IgD-negative memory B cell (primary cell): ENCODE measurements at places on chromosomes 13 and 19. TPM values are rescaled to one million over a fixed set of nuclear protein-coding genes. Genes with fewer than 3 reads are reported as not detected.

Gene NDUFA13
- polyA plus RNA-seq = 324 TPM

Gene ZNF709
- 2.6 TPM for polyA plus RNA-seq

Gene ZNF682
- 3.7 TPM for polyA plus RNA-seq

Gene STAP2
- polyA plus RNA-seq = not detected

Gene ZNF728
- not detected for polyA plus RNA-seq

Gene RNF225
- polyA plus RNA-seq = not detected

Gene LYL1
- polyA plus RNA-seq = 90.1 TPM

Gene U2AF2
- 14.2 TPM for polyA plus RNA-seq

Gene TLE5
- 443 TPM for polyA plus RNA-seq

Gene NEK3
- 8.3 TPM for polyA plus RNA-seq

Gene KANK3
- polyA plus RNA-seq = not detected

Gene MRPS12
- polyA plus RNA-seq = 75.4 TPM

Gene PSG4
- not detected for polyA plus RNA-seq

Gene TMPRSS9
- not detected for polyA plus RNA-seq

Gene FCER2
- polyA plus RNA-seq = 197 TPM

Gene KCTD12
- 0.24 TPM for polyA plus RNA-seq

Gene MBD3L3
- not detected for polyA plus RNA-seq

Gene SYNE4
- not detected for polyA plus RNA-seq

Gene RFPL4A
- not detected for polyA plus RNA-seq

Gene CYP4F12
- polyA plus RNA-seq = not detected

Gene TMEM238
- 1.1 TPM for polyA plus RNA-seq

Gene LRRC63
- polyA plus RNA-seq = not detected

Gene NOTCH3
- not detected for polyA plus RNA-seq

Gene TMEM161A
- polyA plus RNA-seq = 18.5 TPM

Gene FUT3
- not detected for polyA plus RNA-seq

Gene DAND5
- polyA plus RNA-seq = not detected

Gene KLK2
- not detected for polyA plus RNA-seq

Gene PSG7
- not detected for polyA plus RNA-seq

Gene KASH5
- not detected for polyA plus RNA-seq

Gene ZNF442
- polyA plus RNA-seq = 2.3 TPM

Gene PLPPR3
- not detected for polyA plus RNA-seq

Gene FARSA
- polyA plus RNA-seq = 56.8 TPM

Gene PSG2
- not detected for polyA plus RNA-seq

Gene CD33
- polyA plus RNA-seq = 0.55 TPM

Gene NANOS2
- not detected for polyA plus RNA-seq

Gene RASIP1
- 0.26 TPM for polyA plus RNA-seq
